ENCODE measurements at places on chromosomes 1 and 21.

- DNase-seq = no peak
Observed at GRCh38 chr1:180268556-180269075, 38.6 kb downstream of the LHX4 start.

- DNase-seq = peak; percentile 74
Observed at GRCh38 chr1:36156329-36157114, 562 bp downstream of the MAP7D1 start.

DNA sequence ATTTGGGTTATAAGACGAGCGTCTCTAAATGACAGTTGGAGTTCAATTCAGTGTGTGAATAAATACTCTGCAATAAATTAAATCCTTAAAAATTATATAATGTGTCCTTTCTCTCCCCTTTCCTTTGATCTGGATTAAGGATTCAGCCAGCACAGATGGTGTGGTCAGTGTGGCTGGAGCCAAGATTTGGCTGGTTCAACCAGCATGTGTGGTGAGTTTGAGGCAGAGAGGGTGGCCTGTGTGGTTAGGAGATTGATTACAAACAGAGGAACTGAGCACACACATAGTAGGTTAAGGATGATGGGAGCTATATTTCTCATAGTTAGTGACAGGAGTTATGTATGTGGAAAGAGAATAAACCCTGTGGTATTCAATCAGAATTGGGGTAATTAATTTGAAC lies 14.2 kb upstream of the AMIGO1 start:
- DNase-seq = no peak

DNA sequence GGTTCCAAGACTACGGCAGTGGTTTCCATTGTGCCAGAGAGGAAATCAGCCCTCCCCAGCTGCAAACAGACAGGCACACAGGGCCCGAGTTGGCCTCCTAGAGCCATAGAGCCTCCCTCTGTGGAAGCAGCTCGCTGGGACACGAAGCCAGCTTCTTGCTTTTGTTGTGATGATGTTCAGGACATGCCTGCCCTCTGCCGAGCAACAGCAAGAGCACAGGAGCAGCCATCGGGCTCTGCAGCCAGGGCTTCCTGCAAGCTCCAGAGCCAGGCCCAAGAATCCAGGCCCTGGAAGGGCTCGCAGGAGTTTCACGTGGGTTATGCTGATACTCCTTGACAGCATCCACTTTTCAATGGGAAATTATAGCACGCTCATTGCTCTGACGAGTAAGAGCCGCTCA lies 18.5 kb downstream of the NPHP4 start:
- no peak for DNase-seq

DNA sequence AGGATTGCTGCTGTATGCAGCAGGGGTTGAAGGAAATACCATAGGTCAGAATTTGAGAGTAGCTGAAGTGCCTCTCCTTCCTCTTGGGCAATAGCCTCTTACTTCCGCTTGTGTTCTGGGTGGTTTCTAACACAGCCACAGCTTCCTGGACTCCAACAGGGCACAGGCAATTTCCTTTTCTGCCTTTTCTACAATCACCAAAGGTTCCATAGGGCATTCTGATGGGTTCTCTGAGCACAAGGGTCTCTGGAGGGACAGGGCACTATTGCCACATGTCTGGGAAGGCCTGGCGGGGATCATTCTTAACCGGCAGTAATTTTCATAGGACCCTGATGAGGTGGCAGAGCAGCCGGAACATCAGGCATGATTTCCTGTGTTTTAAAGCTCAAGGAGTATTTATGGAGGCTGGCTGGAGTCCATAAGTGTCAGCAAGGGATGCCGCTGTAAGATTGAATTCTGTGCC lies 5.5 kb upstream of the AGTRAP start:
- DNase-seq = peak; percentile 42

GRCh38 chr1:66944330-66945274 lies 19.8 kb downstream of the MIER1 start:
- DNase-seq = peak; percentile 73

GRCh38 chr1:59116920-59117542 lies 179.9 kb upstream of the FGGY start:
- no peak for DNase-seq

GRCh38 chr1:21857840-21858670 lies 46.0 kb downstream of the LDLRAD2 start:
- no peak for DNase-seq

- DNase-seq = no peak
Observed at GRCh38 chr21:45578811-45579381, 36.7 kb upstream of the SLC19A1 start.

GRCh38 chr1:41664861-41665640 lies 180.6 kb upstream of the EDN2 start:
- no peak for DNase-seq

GRCh38 chr1:178689769-178690168 lies 35.3 kb upstream of the RALGPS2 start:
- DNase-seq = no peak

DNA sequence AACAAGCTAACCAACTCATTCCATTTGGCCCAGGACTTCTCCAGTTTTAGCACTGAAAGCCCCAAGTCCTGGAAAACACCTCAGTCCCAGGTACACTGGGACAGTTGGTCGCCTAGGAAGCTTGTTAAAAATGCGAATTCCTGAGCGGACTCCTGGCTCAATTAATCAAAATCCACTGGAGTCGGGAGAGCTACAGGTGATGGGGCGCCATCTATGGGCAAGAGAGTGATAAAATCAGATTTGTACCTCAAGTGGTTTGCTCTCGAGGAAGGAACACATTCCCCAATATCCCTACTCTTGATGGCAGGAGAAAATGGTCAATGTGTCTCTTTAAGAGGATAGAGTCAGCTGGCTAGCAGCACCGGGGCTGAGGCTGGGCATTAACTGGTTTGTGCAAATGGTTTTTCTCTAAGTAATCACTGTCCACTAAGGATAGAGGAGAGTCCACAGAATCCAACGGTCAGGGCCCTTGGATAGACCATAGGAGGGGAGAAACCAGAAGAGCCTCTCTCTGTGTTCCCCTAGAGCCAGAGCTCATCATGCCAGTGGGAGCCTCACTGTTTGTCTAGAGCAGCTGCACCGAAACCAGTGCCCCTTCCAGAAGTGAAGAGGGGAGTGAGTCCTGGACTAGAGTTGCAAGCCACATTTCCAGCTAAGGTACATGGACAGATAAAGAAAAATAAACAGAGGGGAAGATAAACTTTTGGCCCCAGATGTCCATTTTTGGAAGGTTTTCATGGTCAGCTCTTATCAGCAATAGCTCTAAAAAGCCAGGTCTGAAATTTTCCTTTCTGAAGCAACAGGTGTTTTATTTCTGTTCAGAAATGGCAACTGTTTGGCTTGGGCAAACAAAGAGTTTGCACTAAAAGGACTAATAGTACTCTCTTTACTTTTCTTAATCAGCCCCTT lies 148.5 kb downstream of the TENT5C start:
- peak; percentile 47 for DNase-seq

DNA sequence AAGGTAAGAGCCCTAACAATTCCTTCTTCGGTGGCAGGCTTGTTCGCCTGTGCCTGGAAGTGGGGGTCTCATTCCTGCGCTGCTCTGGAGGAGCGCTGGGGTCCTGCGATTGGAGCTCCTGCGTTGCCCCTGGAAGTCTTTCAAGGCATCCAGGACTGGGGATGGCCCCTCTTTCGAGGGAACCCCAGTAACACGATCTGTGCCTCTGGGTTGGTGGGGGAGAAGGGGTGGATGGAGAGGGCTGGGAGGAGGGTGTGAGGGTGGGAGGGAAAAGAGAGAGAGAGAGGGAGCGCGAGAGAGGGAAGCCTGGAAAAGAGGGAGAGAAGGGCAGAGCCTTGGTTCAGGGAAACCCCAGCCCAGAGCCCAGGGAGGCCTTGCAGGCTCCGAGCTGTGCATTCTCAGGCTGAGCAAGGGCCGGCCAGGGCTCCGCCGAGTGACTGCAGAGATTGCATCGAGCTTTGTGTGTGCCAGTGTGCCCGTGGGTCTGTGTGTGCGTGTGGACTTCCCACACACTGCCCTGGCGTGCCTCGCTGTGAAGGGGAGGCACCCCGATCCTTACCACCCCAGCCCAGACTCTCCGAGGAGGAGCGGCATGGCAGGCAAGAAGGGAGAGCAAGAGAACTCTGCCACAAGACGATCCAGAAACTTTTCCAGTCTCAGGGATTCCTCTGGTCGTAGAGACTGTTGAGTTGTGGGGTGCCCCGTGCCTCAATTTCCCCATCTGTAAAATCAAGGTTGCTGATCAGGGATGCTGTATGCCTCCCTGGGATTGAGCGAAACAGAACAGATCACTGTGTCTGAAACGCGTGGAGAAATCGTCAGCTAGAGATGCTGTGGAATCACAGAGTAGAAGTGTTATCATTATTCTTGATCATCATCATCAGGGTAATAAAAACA lies 619 bp downstream of the BCL9 start:
- DNase-seq = peak; percentile 64

- no peak for DNase-seq
Observed at GRCh38 chr1:152191260-152191659, 32.2 kb upstream of the RPTN start.

DNA sequence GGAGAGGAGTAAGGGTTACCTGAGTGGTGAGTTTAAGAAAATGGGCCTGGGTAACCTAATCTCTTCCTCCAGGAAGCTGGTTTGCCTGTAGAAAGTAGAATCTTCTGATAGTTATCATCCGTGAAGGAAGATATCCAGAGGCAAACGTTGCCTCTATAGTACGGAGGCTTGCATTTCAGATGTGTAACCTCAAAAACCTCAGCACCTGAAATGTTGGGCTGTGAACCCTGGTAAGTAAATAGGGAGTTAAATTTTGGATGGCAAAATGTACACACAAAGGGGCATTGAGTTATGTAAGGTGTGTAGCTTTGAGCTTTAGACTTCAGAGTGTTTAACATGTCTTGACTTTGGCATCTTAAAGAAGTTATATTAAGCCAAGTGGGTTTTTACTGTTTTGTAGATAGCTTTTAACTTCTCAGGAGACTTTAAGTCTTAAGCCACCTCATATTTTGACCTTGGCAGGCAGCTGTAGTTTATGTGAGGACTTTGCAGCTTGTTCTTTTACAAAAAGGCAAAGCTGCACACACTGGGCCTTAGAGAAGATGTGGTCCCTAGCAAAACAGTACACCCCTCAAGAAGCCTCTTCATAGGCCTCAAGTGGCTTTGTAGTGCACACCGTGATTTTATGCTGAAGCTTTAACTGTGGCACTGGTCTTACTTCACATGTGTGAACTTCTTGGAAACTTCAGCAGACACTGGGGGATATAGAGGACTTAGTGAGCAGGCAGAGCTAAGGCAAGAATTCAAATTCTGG lies 83.4 kb downstream of the SNRPE start:
- DNase-seq = no peak

DNA sequence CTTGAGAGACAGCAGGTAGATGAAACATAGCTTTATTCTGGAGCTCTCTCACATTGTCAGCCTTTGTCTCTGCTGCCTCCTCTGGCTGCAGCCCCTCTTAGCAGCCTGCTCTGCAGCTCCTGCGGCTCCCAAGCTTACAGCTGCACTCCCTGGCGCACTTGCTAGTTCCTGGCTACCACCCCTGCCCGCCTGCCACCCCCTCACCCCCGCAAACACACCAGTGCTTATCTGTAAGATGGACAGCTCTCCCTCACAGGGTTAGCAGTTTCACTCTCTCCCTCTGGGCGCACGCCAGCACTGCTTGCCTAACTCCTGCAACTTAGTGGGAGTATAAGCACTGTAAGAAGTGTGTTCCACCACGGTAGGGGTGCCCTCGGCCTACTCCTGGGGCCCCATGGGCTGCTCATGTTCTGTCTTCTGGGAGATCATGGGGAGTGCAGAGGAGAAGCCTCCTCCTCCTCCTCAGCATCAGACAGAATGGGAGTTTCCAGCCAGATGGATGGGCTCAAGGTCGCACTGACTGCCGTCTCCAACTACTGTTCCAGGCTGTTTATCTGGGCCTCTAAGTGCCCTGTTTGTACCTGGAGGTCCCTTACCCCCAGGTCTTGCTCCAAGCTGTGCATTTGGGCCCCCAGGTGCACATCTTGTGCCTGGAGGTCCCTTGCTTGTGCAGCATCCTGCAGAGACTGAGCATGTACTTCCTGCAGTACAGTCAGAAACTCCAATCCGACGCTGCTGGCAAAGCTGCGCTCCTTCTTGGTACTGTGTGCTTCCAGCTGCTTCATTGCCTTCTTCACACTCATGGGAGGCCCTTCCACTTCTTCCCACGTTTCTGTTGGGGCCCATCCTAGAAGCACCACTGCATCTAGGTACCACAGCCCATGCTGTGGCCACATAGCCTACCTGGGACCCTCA lies 1388.1 kb downstream of the AMY1C start:
- DNase-seq = no peak

GRCh38 chr1:238233966-238234365 lies 343.2 kb upstream of the ZP4 start:
- no peak for DNase-seq

GRCh38 chr1:40974945-40975344 lies 4.6 kb upstream of the CTPS1 start:
- DNase-seq = no peak

GRCh38 chr1:109716121-109716520 lies 4.1 kb downstream of the GSTM5 start:
- no peak for DNase-seq

DNA sequence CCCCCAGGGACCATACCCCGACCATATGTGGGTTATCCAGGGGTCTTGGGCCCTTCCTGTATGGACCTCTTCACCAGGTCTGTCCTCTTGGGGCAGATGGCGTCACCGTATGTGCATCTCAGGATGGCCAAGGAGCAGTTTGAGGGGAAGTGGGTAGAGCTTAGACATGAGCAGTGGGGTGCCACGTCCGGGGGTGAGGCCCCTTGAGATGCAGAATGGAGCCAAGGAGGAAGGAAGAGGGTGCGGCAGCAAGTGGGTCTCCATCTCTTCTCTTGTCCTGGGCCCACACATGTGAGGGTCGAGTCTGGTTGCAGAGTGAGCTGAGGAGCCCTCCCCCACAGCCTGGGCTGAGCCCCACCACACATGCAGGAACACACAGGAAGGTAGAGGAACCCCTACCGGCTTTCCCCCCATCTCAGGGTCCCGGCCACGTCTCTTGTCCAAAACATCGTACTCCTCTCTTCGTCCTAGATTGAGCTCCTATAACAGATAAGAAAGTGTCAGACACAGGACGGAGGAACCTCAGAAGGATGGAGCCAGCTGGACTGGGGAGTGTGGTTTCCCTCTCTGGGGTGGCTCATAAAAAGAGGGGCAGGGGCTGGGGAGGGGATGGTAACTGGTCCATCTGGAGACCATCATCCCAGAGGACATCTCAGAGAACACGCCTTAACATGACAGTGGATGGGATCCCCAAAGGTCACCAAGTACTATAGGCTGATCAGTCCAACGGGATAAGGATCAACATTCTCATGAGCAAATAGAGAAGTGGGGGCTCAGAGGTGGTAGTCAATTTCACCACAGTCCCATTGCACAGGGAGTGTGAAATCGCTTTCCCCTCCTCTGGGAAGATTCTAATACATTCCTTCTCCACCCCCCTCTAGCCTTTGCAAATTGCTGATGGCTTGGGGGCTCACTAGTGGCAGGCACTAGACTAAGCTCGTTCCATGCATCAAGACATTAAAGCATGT lies 79.9 kb downstream of the CD247 start:
- DNase-seq = no peak

All from uterus (tissue), 4 donors.